Stimulated activated CD4-positive, alpha-beta T cell treated with anti-CD3 and anti-CD28 coated beads, Interleukin-15, amount 100 ng/mL, for 1 hour (primary cell): ENCODE measurements at places on chromosomes 6 and 20.

GRCh38 chr20:51660672-51661608, 107.2 kb downstream of the ATP9A start:
- DNase-seq: no peak

- no peak for DNase-seq
Measured at GRCh38 chr6:107192830-107193229, 77.5 kb upstream of the BEND3 start.

DNA sequence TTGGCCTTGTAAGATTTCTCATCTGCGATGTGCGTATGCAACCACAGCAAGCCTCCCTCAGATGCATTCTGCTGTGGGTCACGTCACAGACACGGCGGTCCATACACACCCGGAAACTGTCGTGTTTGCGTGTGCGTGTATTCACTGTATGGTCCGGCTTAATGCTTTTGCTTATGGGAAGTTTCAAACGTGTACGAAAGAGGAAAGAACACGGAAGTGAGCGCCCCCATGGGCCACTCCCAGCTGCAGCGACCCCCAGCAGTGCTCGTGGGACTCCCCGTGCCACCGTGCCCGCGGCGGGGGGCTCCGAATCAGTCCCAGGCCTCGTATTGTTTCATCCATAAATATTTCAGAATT, 10.2 kb downstream of the DLL1 start:
- DNase-seq: no peak

- no peak for DNase-seq
Measured at GRCh38 chr6:14713008-14713960, 532.6 kb upstream of the JARID2 start.

DNA sequence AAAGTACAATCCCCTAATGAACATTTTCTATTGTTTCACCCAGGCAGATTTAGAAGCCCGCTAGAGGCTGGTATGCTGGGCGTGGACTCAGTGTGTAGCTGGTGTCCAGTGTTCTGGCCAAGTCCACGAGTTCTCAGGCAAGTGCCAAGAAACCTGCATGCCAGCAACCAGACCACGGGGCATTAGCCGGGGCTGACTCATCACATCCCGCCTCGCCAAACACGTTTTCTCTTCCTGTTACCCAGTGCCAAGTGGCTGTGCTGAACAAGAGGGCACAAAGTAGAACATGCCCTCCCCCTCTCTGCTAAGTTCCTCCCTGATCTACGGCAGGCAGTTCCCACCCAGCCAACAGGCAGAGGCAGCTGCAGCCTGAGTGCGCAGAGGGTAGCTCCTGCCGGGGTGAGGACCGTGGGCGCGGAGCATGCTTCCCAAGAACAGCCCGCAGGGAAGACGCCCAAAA, 29.6 kb downstream of the RAMACL start:
- no peak for DNase-seq

DNA sequence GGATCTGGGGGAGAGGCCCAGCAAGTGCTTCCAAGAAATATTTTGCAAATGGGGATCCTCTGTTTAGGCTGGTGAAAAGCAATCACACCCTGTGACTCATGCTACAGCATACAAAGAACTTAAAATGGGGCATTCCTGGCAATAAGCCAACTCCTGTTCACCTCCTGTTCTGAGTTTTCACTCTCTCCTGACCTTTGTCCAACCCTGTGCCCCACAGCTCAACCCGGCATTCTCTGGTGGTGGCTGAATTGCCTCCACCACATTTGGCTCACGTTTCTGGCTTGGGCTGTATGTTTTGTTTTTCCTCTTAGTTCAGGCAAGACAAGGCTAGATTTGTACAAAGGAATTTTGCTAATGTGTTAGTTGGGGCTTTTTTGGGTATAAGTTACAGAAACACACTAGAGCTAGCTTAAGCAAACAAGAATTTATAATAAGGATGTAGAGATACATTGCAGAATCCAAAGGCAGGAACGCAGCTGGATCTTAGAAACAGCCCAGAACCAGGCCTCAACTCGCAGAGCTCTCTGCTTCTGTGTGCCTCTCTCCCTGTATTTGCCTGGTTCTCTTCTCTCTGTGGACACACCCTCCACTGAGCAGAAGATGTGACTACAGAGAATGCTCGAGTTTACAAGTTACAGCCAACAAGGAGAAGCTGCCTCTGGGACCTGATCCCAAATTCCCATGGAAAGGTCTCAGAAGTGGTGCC, 9.4 kb downstream of the ABCC10 start:
- no peak for DNase-seq

DNA sequence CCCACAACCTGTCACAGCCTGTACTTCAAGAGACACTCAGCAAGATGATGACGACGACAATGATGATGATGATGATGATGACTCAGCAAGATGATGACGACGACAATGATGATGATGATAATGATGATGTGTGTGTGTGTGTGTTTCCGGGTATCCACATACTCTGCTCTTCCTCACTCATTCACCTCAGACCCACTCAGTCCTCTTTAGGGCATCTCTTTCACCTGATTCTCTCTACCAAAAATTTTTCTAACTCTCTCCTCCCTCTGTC, 1.2 kb upstream of the EIF6 start:
- DNase-seq: no peak

GRCh38 chr6:84052204-84052882, 18.8 kb downstream of the MRAP2 start:
- no peak for DNase-seq

- no peak for DNase-seq
Measured at GRCh38 chr6:29675561-29675960, 5.4 kb downstream of the ZFP57 start.

GRCh38 chr6:117232196-117232595, 33.2 kb upstream of the VGLL2 start:
- no peak for DNase-seq

DNA sequence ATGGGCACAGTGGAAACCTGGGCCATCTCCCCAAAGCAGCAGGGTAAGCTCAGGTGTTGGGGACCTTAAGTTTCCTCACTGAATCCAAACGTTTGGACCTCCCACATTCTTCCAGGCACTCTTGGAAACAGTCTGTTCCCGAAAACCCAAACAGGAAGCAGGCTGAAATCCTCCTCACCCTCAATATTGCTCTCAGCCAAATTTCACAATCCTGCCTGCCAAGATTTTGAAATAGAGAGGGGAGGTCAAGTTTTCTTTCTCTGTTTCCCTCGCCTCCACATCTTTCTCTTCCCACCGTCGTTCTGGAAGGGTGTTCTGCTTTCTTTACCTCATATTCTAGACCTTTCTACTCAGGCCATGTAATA, 392.0 kb upstream of the SASH1 start:
- DNase-seq: no peak

DNA sequence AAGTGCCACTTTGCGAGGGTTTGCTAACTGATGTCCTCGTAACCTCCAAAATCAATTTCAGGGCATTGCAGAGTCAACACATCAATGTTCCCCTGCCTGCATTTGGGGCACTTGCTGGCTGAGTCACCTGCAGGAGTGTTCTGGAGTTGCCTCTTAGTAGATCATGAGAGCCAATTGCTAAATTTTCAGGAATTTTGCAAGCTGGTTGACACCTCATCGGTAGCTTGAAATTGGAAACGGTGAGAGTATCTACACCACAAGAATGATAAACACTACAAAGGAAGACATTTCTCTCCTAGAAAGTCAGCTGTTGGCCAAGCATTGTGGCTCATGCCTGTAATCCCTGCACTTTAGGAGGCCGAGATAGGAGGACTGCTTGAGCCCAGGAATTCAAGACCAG, 10.8 kb upstream of the BFSP1 start:
- DNase-seq: no peak

DNA sequence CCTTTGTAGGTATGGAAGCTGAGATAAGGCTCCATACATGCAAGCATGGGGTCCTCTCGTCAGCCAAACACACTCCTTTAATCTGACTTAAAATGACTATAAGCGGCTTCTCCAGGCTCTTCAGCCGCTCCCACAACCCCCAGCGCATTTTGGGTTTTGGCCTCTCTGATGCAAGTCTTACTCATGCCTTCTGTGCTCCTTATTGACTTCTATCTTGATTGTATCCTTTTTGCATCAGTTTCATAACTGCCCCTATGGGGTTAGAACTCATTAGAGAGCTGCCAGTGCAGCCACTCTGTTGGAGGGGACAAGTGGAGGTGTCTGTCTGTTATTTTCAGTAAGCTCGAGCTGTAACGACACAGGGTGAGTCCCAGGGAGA, 70.1 kb upstream of the TAB2 start:
- no peak for DNase-seq

DNA sequence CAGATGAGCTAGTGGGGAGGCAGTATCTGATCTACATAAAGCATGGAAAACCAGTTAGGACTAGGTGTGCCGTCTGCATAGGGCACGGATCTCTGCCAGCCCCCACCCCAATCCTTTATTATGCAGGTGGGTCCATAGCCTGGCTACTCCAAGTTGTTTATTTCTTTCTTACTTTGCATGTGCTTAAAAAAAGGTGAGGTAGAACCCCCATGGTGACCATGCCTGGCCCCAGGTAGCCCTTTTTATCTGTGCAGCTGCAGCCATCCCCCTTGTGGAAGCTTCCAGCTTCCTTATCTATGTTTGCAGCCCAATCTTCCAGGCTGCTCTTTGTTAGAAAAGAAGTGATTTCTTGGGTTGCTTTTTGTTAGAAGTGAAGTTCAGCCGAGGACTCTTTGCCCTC, 9.0 kb upstream of the TREM2 start:
- no peak for DNase-seq

DNA sequence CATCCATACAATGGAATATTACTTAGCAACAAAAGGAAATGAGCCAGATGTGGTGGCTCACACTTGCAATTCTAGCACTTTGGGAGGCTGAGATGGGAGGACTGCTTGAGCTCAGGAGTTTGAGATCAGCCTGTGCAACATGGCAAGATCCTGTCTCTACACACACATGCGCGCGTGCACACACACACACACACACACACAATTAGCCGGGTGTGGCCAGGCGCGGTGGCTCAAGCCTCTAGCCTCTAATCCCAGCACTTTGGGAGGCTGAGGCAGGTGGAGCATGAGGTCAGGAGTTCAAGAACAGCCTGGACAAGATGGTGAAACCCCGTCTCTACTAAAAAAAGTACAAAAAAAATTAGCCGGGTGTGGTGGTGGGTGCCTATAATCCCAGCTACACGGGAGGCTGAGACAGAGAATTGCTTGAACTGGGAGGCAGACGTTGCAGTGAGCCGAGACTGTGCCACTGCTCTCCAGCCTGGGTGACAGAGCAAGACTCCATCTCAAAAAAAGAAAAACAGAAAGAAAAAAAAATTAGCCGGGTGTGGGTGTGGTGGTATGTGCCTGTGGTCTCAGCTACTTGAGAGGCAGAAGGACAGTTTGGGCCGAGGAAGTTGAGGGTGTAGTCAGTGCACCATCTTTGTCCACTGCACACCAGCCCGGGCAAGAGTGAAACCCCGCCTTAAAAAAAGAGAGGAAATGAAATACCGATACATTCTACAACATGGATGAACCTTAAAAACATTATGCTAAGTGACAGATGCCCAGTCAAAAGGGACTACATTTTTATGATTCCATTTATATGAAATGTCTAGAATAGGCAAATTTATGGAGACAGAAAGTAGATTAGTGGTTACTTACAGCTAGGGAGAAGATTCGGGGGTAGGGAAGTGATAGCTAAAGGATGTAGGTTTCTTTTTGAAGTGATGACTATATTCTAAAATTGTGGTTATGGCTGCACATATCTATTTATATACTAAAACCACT, 52.5 kb downstream of the RBL1 start:
- no peak for DNase-seq

DNA sequence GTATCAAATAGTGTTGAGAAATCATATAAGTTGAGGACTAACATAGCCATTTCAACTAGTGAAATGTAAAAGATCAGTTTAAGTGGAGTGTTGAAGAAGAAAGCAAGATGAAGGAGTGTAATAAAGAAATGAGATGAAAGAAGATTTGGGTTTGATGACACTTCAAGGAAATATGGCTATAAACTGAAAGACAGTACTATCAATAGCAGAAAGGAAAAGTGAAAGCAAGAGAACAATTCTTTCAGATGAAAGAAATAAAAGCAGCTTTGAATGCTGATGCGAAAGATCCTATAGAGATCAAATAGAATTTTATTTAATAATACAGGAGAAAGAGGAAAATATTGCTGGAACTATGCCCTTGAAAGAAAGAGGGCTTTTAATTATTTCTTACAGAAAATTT, 92.8 kb upstream of the PRSS16 start:
- no peak for DNase-seq

GRCh38 chr20:56769921-56770600, 141.0 kb downstream of the TFAP2C start:
- no peak for DNase-seq

GRCh38 chr20:34629904-34630303, 47.0 kb downstream of the PIGU start:
- no peak for DNase-seq

DNA sequence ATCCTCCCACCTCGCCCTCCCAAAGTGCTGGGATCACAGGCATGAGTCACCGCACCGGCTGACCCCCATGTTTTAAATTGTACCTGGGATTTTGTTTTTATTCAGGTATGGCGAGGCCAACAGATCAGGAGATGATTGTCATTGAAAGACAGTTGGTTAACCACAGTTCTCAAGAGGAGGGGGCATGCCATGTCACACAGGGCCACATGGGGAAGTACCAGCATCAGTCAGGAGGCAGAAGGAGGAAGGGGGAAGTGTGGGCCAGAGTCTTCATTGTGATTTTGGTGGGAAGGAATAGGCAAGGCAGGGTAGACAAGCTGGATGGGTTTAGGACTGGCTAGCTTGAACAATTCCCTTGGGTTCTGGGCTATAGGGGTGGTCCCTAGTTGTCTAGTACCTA, 9.9 kb upstream of the MMP9 start:
- DNase-seq: no peak

DNA sequence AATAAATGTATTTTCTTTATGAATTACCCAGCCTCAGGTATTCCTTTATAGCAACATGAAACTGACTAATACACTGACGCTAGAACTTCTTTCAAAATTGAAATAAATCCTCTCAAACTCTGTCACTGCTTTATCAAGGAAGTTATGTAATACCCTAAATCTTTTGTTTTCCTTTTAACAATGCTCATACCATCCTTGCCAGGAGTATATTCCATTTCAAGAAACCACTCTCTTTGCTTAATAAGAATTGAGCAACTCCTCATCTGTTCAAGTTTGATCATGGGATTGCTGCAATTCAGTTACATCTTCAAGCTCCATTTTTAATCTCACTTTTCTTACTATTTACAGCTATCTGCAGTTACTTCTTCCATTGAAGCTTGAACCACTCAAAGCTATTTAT, 707.6 kb upstream of the MARCKS start:
- DNase-seq: no peak

DNA sequence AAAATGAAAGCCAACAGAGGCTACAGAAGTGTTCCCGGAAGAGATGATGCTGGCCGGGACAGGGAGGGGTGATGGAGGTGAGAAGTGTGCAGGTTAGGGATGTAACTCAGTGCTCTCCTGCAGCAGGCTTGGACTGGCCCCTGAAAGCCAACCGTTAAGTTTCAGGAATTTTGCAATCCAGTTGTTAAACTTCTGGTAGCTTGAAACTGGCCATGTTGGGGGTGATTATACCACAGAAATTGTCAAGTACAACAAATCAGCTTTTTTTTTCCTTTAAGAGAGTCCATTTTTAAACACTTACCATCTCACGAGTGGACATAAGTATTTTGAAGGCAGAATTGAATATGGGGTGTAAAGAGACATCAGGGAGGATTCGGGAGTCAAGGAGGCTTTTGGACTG, 8.8 kb upstream of the SIRPB1 start:
- DNase-seq: no peak

- DNase-seq: no peak
Measured at GRCh38 chr6:39891976-39892375, 42.3 kb downstream of the MOCS1 start.
